ENCODE measurements at places on chromosomes 4 and X.

DNA sequence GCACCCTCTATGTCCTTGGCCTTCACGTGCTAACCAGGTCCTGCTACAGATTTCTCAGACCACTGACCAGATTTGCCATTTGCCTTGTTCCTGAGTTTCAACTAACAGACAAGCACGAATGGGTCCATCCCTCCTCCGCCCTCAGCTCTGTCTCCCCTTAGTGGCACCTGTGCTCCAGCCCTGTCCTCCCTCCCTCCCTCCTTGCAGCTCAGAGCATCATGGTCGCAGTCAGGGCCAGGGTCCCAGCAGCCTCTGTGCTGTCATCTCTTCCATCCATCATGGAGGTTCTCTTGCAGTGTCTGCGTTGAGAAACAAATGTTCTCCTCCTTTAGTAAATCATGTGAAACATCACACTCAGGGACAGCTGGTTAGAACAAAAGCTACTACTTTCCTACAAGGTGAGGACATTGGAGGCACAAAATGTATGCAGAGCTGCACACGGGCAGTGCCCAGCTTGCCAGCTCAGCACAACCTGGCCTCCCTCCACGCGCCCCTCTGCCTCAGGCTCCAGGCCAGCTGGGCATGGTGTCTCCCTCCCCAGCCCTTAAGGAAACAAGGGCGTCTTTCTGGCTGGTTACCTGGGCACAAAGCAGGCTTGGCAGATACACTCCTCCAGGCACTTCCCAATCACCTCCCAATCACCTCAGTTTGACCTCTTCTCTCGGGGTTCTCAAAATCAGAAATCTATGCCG is 79.5 kb upstream of the ATP6AP2 start:
- H3K27ac ChIP-seq, result no peak overlapping the region
- no peak for DNase-seq
- H3K36me3 ChIP-seq, result no peaks in the 10 kb centered on the region
- no peak overlapping the region for H3K4me3 ChIP-seq

GRCh38 chr4:86977621-86978184 is 42.9 kb downstream of the AFF1 start:
- H3K27ac ChIP-seq, result peak overlapping the region; percentile 29
- peaks cover 38% of the 10 kb centered on the region for H3K4me1 ChIP-seq
- H3K27me3 ChIP-seq, result no peaks in the 10 kb centered on the region
- DNase-seq, result no peak
- H3K4me3 ChIP-seq, result no peak overlapping the region

DNA sequence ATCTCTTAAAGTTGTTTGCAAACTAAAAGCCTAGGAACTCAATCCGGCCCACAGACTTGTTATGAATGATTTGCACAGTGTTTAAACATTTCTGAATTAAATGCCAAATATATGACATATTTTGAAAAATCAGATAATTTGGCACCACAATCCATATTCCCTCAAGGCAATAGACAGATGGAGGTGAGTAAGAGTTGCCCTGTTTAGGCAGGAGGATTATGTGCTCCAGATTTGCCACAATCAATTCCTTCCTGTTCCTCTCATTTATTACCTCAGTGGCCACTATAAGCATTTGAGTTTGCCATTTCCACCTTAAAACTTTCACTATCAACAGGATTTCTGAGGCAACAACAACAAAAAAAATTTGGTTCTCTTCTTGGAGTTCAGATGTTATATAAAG is 18.7 kb downstream of the UBA6 start:
- H3K4me3 ChIP-seq, result no peak overlapping the region
- H3K4me1 ChIP-seq, result no peaks in the 10 kb centered on the region
- no peaks in the 10 kb centered on the region for H3K27me3 ChIP-seq
- DNase-seq, result no peak
- peaks cover 4% of the 10 kb centered on the region for H3K36me3 ChIP-seq

DNA sequence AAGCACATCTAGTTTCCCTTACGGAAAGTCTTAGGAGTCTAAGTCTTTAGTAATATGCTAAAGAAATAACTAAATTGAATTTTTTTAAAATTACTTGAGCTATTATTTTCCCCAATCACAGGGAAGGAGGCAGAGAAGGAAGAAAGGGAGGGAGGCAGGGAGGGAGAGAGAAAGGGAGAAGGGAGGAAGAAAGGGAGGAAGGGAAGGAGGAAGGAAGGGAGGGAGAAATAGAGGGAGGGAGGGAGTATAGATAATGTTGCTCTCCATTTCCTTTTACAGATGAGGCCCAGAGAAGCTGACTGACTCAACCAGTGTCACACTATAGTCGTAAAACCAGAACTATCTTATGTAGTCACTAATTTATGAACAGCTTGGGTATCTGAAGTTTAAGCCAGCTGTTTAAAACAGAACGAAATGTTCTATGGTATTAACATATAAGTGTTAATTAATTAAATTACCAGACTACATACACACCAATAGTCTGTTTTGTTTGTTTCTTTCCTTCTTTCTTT is 14.6 kb downstream of the SH3RF1 start:
- H3K36me3 ChIP-seq, result no peaks in the 10 kb centered on the region
- H3K27me3 ChIP-seq, result no peaks in the 10 kb centered on the region
- peaks cover 47% of the 10 kb centered on the region for H3K4me1 ChIP-seq

- no peak overlapping the region for H3K27ac ChIP-seq
- H3K4me3 ChIP-seq, result no peak overlapping the region
- H3K36me3 ChIP-seq, result no peaks in the 10 kb centered on the region
- H3K4me1 ChIP-seq, result no peaks in the 10 kb centered on the region
- DNase-seq, result peak; percentile 56
- no peaks in the 10 kb centered on the region for H3K27me3 ChIP-seq
Measured at GRCh38 chr4:53929955-53930798, 134.2 kb downstream of the CHIC2 start.

GRCh38 chr4:160406263-160406825 is 1303.5 kb downstream of the RAPGEF2 start:
- no peak for DNase-seq
- no peak overlapping the region for H3K4me3 ChIP-seq
- no peaks in the 10 kb centered on the region for H3K36me3 ChIP-seq

DNA sequence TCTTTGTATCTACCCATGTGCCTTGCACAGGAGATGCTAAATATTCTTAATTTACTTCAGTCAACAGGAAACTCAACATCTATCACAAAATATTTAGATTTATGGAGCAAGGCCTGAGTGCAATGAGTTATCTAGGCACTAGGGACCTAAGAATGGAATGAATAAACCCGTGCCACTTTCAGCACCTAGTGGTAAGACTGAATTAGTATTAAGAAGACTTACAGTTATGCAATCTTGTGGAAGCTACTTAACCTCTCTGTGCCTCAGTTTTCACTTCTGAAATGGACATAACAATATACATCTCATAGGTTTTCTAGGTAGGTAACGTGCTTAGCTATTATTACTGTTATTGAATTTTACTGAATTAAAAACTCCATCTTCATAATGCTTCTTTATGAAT is 144.6 kb upstream of the MAP3K15 start:
- no peak overlapping the region for H3K4me3 ChIP-seq
- no peaks in the 10 kb centered on the region for H3K36me3 ChIP-seq
- H3K27ac ChIP-seq, result no peak overlapping the region
- H3K27me3 ChIP-seq, result no peaks in the 10 kb centered on the region
- DNase-seq, result no peak

DNA sequence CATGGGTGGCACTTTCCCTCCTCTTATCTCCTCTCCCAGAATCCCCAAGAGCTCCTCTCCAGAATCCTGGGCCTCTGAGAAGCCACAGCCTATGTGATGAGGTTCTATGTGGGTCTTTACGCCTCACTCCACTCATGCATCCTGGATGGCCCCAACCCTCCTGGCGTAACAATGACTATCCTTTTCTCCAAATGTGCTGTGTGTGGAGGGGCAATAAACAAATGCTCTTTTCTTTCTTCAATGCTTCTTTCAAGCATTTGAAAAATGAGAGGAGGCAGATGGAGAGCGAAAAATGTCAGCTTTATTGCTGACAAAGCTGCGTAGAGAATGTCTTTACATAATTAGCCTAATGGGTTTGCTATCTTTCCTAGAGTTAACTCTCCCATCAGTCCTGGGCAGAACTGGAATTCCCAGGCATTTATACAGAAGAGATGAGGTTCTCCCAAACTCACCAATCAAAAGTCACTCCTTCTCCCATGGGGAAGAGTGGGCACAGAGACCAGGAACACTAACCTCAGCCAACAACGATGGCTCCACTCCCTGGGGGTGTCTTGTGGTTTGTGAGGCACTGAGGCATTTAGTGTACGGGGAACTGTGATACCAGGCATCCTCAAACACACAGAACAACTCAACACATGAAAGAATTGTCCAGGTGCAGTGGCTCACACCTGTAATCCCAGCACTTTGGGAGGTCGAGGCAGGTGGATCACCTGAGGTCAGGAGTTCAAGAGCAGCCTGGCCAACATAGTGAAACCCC is 118.9 kb upstream of the SLC34A2 start:
- H3K27me3 ChIP-seq, result no peaks in the 10 kb centered on the region
- H3K4me1 ChIP-seq, result no peaks in the 10 kb centered on the region
- H3K36me3 ChIP-seq, result no peaks in the 10 kb centered on the region
- H3K27ac ChIP-seq, result no peak overlapping the region
- H3K4me3 ChIP-seq, result no peak overlapping the region
- no peak for DNase-seq

GRCh38 chrX:155891446-155892210 is 10.5 kb downstream of the VAMP7 start:
- no peaks in the 10 kb centered on the region for H3K4me1 ChIP-seq
- no peak overlapping the region for H3K27ac ChIP-seq
- no peak overlapping the region for H3K4me3 ChIP-seq
- no peak for DNase-seq

- no peaks in the 10 kb centered on the region for H3K4me1 ChIP-seq
- no peaks in the 10 kb centered on the region for H3K27me3 ChIP-seq
- no peak overlapping the region for H3K4me3 ChIP-seq
- no peak for DNase-seq
- no peak overlapping the region for H3K27ac ChIP-seq
Measured at GRCh38 chr4:29002151-29002550, 1718.0 kb upstream of the PCDH7 start.

- H3K4me1 ChIP-seq, result no peaks in the 10 kb centered on the region
- no peaks in the 10 kb centered on the region for H3K27me3 ChIP-seq
- H3K27ac ChIP-seq, result no peak overlapping the region
- H3K4me3 ChIP-seq, result no peak overlapping the region
- DNase-seq, result no peak
Measured at GRCh38 chr4:6660430-6660829, 19.9 kb downstream of the MRFAP1 start.

DNA sequence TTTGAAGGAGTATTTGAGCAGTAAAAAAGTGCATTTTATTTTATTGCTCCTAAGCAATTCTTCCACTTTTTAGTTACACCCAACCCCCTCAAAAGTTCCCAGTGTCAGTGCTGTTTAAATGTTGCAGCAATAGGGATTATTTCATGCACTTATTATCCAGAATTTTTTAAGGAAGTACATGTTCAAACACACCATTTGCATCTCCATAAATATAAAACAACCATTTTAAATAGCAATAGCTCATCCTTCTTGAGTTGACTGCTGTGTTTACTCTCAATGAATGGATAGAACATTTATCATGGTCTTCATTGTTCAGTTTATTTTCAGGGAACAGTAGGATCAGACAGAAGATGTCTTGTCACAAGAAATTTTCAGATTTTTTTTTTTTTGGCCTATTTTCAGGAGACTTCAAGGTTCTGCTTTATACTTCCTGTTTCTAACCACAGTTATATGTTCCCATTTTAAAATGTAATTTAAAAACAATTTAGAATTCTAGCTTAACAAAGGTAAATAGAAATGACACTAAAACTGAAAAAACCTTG is 171.9 kb downstream of the TMA16 start:
- H3K4me1 ChIP-seq, result no peaks in the 10 kb centered on the region
- H3K27ac ChIP-seq, result no peak overlapping the region
- H3K4me3 ChIP-seq, result no peak overlapping the region
- no peak for DNase-seq
- no peaks in the 10 kb centered on the region for H3K27me3 ChIP-seq
- no peaks in the 10 kb centered on the region for H3K36me3 ChIP-seq

- peak overlapping the region; percentile 44 for H3K27ac ChIP-seq
- H3K27me3 ChIP-seq, result no peaks in the 10 kb centered on the region
- H3K36me3 ChIP-seq, result no peaks in the 10 kb centered on the region
- H3K4me3 ChIP-seq, result no peak overlapping the region
Measured at GRCh38 chr4:158809611-158810486, 41.0 kb downstream of the FNIP2 start.

GRCh38 chr4:122602277-122603142 is 18.4 kb downstream of the IL21 start:
- H3K27ac ChIP-seq, result no peak overlapping the region
- no peaks in the 10 kb centered on the region for H3K36me3 ChIP-seq
- no peaks in the 10 kb centered on the region for H3K27me3 ChIP-seq
- no peak overlapping the region for H3K4me3 ChIP-seq

- H3K36me3 ChIP-seq, result no peaks in the 10 kb centered on the region
- H3K4me1 ChIP-seq, result no peaks in the 10 kb centered on the region
- no peak overlapping the region for H3K4me3 ChIP-seq
- no peaks in the 10 kb centered on the region for H3K27me3 ChIP-seq
- no peak overlapping the region for H3K27ac ChIP-seq
Measured at GRCh38 chrX:146454363-146454762, 355.2 kb upstream of the CXorf51B start.

DNA sequence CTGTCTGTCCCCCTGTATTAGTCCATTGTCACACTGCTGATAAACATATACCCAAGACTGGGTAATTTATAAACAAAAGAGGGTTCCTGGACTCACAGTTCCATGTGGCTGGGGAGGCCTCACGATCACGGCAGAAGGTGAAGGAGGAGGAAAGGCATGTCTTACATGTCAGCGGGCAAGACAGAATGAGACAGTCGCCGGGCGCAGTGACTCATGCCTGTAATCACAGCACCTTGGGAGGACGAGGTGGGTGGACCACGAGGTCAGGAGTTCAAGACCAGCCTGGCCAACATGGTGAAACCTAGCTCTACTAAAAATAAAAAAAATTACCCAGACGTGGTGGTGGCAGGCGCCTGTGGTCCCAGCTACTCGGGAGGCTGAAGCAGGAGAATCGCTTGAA is 24.7 kb downstream of the IL3RA start:
- H3K27ac ChIP-seq, result no peak overlapping the region
- DNase-seq, result no peak
- H3K36me3 ChIP-seq, result no peaks in the 10 kb centered on the region
- H3K27me3 ChIP-seq, result no peaks in the 10 kb centered on the region
- H3K4me1 ChIP-seq, result no peaks in the 10 kb centered on the region

DNA sequence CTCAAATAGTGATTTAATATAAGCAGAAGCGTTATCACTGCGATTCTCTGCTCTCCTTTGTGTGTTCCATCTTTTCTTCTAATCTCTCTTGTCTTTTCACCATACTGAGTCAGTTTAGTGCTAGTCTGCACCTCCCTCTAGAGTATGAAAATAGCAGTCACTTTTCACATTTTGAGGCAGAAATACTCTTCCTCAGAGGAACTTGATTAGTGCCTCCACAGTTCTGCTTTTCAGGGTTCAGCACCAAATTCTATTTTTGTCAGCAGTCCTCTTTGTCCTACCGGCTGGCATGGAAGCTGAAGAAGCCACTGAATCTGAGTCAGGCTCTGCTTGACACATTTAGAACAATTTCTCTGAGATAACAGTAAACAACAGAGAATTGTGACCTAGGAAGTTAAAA is 49.7 kb upstream of the ANKRD17 start:
- H3K4me3 ChIP-seq, result no peak overlapping the region
- H3K27me3 ChIP-seq, result no peaks in the 10 kb centered on the region
- no peaks in the 10 kb centered on the region for H3K36me3 ChIP-seq
